ENCODE measurements at places on chromosomes 7 and 10. TPM values are rescaled to one million over a fixed set of nuclear protein-coding genes. Genes with fewer than 3 reads are reported as not detected.

The IKZF1 gene
- not detected for polyA plus RNA-seq

The TMEM176A gene
- polyA plus RNA-seq: 1.5 TPM

The PALD1 gene
- 0.17 TPM for polyA plus RNA-seq

The HTR5A gene
- polyA plus RNA-seq: not detected

The DDC gene
- polyA plus RNA-seq: not detected

The ARMH3 gene
- polyA plus RNA-seq: 19.8 TPM

The C10orf67 gene
- polyA plus RNA-seq: 0.14 TPM

The SLC26A3 gene
- polyA plus RNA-seq: not detected

The CYP3A5 gene
- 0.21 TPM for polyA plus RNA-seq

The CFAP70 gene
- 0.16 TPM for polyA plus RNA-seq

The PRF1 gene
- polyA plus RNA-seq: not detected

The SFRP4 gene
- polyA plus RNA-seq: not detected

The PLCE1 gene
- polyA plus RNA-seq: 2.0 TPM

The LBX1 gene
- polyA plus RNA-seq: not detected

The FLNC gene
- 25.8 TPM for polyA plus RNA-seq

The ANK3 gene
- polyA plus RNA-seq: 1.6 TPM

The TYW1 gene
- polyA plus RNA-seq: 19.5 TPM

The LRGUK gene
- 0.09 TPM for polyA plus RNA-seq

The C7orf25 gene
- 3.8 TPM for polyA plus RNA-seq

The RBP3 gene
- polyA plus RNA-seq: not detected
